ENCODE measurements at places on chromosomes 16 and 17.

- DNase-seq = no peak
These were observed 109.1 kb upstream of the CRHR1 start for GRCh38 chr17:45675012-45675411.

GRCh38 chr16:21186326-21186691 is 25.1 kb downstream of the ZP2 start:
- no peak for DNase-seq

GRCh38 chr17:556431-556995 is 158.1 kb downstream of the VPS53 start:
- DNase-seq = no peak

GRCh38 chr17:49680314-49680713 is 2.4 kb upstream of the SPOP start:
- no peak for DNase-seq
